ENCODE measurements at places on chromosomes 3 and 15.

DNA sequence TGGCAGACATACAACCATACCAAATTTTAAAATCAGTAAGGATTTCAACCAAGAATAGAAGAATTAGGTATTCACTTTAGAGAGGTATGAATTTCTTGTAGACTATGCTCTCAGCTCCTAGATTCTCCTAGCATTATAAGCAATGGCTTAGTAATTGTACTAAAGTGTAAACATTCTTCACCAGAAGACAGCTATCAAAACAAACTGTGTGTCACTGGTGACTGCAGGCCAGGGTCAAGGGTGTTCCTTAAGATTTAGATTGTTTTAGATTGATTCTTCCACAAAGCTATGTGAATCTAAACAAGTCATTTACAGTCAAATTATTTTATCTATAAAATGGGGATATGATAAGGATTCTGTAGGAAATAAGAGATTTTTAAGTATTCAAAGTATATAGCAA, 23.1 kb upstream of the GP5 start:
- DNase-seq = peak; percentile 83

- DNase-seq = peak; percentile 83
These were observed 39.3 kb downstream of the BDH1 start for GRCh38 chr3:197516517-197516889.

DNA sequence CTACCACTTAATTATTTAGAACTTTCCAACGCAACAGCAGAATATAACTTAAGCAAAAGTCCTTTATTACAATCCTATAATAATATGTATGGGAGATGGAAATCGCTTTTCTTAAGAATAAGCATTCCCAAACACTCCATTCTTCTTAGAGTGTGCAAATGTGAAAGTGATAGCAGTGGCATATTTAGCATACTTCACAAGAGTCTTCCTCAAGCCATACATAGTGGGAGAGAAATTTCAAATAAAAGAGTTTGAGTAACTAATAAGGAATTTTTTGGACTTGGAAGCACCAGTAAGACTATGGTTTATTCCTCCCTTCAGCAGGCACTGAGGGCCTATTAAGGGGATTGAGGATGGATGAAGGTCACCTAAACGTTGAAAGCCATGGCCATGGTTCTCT, 22.1 kb upstream of the BNC1 start:
- no peak for DNase-seq

DNA sequence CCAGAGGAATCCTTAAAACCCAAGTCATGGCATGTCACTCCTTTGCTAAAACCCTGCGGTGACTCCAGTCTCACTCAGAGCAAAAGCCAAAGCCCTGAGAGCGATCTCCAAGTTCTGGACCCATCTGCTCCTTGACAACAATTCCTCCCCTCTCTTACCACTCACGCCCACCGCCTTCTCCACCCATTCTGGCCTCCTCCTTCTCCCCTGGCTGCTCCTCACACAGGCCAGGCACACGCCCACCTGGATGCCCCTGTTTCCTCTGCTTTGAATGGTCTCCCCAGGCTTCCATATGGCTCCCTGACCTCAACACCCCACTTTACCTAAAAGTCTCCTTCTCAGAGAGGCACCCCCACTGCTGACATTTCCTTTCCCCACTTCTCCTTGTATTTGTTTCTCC, 146.1 kb upstream of the LINGO1 start:
- DNase-seq = no peak

DNA sequence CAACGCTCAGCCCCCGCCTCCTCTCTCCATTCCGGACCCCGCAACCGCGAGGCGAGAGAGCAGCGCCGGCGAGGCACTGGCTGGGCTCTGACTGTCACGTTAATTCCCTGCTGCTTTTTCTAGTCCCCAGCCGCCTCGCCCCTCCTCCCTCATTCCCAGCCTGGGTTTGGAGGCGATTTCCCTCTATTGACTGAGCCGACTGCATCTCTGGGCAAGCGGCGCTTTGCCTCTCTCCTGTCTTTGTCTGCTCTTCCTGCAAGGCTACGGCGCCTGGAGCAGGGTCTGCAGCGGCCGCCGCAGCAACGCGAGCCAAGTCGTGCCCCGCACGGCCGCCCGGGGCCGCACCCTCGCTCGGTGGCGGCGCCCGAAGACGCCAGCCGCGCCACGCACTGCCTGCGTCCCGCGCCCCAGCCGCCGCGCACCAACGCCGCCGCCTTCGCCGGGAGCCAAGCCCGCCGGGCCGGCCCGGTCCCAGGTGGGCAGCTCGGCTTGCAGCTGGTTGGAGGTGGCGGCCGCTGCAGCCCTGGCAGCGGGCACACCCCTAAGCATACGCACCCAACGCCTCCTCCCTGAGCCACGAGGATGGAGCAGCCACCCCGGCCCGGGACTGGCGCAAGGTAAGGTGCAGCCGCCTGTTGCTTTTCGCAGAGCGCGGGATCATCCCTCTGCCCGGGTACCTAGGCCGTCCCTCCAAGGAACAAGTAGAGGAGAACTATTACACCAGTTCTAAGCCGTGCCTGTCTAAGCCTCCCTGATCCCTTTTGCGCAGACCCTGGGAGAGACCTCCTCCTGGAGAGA, at the start of gene LRRC3B:
Gene LRRC3B (plus strand): TSS at position 152 of the 798 bp plus-strand sequence. CDS start 86,901 bp downstream, outside the sequence.
- no peak for DNase-seq

DNA sequence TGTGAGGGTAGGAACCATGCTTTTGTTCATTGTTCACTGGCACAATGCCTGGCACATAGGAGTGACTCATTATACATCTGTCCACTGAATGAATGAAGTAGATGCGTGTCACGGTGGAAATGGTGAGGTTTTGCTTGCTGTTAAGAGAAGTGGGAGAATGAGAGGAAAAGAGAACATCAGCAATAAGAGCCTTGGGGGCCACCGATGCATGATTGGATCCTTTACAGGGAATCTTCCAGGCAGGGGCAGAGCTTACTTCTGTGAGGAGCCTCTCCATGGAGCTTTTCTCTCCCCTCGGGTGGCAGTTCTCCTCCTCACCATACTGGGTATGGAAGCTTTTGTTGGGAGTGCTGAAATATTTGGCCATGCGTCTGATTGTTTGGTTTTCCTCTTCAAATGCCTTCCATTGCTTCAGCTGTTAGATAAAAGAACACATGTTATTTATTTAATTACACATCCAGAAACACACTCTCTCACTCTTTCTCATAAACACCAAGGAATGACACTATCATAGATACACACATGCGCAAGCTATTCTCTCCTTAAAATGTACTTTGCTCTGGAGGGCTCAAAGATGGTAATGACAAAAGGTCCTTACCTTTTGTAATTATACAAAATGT, 78.9 kb upstream of the GSK3B start:
- DNase-seq = no peak

- DNase-seq = no peak
These were observed 140.2 kb upstream of the PLXND1 start for GRCh38 chr3:129746629-129747028.

- DNase-seq = no peak
These were observed 21.1 kb upstream of the CDCP1 start for GRCh38 chr3:45167011-45167911.

DNA sequence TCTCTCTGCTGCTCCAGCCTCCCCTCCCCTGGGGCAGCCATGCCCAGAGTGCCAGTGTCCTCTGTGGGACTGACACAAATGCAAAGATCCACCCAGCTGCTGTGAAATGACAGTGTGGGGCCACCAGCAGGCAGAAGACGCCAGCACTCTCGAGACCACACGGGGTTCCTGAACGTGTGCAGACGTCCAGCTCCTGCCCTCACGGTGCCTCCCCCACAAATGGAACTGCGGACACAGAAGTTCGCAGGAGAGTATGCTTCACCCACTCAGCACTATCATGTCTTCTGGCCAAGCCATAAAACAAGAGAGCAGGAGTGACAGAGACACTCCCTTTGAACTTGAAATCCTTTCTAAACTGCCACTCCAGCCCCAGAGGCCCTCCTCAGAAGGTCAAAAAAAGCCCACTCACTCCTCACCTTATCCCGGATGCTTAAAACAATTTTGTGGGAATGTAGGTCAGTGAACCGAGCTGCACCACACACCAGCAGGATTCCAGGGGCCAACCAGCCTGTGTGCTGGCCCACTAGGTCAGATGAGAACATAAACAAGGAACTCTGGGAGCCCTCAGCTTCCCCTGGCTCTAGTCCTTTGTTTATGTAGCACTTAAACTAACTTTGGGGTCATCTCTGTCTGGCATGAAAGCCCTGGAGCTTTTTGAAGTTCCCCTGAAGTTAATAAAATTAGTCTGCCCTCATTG, 112.6 kb downstream of the DNAJB8 start:
- DNase-seq = peak; percentile 29

DNA sequence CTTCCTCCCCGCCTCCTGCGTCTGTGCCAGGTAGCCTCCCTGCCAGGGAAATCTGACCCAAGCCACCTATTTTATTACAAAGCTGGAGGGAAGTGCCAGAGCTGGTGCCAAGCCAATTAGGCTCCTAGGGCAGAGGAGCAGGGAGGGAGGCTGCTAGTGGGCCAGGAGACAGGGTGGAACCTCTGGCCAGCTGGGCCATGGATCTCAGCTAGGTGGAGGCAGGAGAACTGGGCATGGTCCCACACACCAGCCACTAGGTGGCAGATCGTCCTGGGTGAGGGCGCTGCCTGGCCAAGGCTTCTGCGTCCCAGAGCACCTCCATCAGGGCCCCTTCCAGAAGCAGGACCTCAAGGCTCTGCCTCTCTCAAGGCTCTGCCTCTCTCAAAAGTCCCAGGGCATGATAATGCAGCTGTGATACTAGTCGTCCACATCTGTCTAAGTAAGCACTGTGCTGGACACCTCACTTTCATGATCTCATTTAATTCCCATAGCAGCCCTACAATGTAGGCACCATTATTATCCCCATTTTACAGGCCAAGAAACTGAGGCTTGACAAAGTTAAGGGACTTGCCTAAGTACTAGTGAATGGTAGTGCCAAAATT, 4.5 kb upstream of the RFT1 start:
- peak; percentile 72 for DNase-seq

DNA sequence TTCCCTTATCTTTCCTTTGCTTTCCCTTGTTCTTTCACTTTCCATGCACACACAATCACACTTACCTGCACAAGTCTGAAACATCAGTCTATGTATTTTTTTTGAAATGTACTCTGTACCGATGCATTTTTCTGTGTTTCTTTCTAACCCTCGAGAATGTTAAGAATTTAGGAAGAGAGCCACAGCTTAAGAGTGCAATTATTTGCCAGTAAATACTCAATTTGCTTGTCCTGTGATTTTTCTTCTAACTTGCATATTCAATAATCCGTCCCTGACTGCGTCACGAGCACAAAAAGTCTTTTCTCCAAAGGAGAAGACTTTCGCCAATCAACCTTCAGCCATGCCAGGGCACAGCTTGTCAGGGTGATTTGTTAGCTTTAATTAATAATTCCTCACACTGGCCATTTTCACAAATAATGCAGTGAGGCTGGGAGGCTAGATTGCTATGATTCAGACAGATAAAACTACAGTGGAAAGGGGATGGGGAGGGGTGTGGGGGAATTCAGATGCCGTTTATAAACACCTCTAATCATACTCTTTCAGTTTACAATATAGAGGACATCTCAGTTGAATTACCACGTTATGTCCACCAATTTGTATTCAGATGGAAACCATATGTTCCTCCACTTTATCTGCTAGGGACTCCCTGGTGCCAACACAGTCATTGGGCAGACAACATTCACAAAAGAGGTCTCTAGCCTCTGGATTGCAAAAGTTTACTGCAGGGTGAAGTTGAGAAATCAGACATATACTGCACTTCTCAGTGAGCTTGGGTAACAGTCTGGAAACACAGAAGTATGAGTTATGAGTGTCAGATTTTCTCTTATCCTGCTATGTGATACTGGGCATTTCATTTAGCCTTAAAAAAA, 388.0 kb downstream of the ZBTB20 start:
- DNase-seq = peak; percentile 78

All from HCEC 1CT (cell line).